ENCODE measurements at places on chromosomes 7 and 10.

DNA sequence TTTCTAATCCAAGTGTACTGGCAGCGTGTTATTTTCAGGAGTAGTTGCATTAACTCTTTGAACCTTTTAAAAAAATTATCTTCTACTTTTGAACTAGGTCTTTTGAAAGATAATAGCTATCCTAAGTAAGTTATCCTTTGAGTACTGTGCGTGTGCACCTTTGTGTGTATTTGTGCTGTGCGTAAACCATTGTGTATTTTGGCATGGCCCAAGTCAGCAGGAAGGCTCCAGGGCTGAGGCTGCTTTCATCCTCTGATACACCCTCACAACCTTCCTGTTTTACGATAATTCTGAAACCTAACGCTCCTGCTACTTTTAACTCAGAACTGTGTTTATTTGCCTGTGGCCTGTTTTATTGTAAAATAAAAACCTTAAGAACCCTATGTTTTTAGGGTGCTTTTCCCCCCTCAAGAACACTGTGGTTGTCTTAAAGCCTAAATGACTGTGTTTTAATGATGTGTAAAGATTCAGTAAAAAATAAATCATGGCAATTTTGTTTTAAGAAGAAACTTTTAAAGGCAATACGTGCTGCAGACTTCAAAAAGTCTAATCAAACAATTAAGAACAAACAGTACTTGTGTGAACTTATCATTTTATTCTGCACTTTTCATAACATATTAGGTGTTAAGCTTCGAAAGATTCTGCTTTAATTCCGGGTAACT, 57.5 kb downstream of the HDAC9 start:
- DNase-seq, result no peak

DNA sequence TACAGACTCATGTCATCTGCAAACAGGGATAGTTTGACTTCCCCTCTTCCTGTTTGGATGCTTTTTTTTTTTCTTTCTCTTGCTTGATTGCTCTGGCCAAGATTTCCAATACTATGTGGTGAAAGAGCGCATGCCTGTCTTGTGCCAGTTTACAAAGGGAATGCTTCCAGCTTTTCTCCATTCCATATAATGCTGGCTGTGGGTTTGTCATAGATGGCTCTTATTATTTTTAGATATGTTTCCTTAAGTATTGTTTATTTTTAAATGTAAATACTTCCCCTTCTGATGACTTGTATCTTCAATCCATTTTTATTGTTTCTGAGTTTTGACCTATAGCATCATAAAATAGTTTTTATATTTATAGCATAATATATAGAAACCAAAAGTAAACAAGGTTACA, 17.9 kb downstream of the FAM237B start:
- no peak for DNase-seq

DNA sequence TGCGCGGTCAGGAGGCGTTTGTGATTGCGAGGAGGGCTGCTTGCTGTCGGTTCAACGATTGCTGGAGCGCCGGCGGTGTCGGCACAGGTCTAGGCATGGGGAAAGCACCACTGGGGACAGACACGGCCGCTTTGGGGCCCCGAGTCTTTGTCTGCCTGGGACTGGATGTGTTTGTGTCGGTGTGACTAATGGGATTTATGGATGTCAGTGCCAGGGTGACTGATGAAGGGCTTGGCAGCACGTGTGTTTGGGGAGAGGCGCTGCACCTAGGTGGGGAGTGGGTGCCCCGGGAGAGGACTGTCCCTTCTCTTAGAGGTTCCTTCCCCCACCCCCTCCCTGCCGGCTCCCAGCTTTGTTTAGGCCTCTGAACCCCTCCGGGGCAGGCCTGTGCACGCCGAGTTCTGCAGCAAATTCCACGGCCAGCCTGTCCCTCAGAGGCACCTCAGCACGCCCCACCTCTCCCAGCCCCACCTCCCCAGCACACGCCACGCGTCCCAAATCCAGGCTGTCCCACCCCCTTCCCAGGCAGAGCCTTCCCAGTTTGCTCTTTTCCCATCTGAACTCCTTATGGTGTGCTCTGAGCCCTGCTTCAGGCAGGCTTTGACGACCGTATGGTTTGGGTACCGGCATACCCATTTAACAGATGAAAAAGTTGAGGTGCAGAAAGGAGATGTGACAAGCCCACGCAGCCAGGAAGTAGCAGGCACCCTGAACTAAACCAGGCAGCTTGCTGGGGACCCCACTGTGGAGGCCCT, 6.4 kb upstream of the TNRC18 start:
- DNase-seq, result no peak

DNA sequence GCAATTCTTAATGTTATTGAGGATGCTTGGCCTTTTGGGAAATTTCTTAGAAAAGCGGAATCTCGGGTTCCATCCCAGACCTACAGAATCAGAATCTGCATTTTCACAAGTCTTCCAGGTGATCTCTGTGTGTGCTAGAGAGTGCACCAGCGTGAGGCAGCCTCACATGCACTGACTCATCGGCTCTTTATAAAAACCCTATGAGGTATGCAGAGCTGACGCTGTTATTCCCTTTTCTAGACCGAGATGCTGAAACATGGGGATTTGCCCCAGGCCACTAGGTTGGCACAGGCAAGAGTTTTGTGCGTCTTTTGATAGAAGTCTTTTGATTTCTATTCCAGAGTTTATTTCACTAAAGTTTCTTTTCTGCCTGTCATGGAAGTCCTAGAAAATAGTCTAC, 61.2 kb downstream of the CDCA7L start:
- DNase-seq, result no peak

- no peak for DNase-seq
Observed at GRCh38 chr7:136496551-136496950, 371.9 kb upstream of the CHRM2 start.

DNA sequence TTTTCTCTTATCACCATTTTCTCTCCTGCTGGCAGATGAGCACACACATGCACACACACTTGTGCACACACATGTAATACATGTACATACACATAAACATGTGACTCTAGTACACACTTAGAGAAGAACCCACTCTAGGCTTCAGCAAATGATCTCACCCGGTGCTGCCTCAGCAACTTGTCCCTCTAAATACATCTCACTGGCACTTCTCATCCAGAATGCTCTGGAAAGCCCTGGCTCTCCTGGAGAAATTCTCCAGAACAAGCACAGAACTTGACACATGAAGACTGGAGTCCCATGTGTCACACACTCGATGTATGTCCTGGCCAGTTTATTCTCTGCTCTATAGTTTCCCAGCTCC, 254.9 kb downstream of the ELMO1 start:
- DNase-seq, result no peak

DNA sequence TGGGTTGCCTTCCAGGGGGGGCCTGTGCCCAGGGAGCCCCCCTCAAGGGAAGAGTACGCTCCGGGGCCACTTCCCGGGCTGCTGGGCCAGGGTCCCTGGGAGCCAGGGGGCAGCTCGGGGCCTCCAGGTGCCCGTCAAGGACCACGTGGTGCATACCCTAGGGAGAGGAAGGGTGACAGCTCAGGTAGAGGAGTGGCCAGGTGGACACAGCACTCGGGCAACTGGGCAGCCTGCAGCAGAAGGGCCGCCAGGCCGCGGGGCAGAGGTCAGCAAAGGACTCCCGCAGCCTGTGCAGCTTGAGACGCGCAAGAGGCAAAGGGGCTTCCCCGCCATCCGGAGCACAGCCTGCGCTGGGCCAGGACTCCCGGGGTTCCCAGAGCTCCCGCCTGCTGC, 26.4 kb downstream of the AP5Z1 start:
- no peak for DNase-seq

GRCh38 chr10:7601023-7601656, 65.6 kb downstream of the ITIH5 start:
- DNase-seq, result no peak

DNA sequence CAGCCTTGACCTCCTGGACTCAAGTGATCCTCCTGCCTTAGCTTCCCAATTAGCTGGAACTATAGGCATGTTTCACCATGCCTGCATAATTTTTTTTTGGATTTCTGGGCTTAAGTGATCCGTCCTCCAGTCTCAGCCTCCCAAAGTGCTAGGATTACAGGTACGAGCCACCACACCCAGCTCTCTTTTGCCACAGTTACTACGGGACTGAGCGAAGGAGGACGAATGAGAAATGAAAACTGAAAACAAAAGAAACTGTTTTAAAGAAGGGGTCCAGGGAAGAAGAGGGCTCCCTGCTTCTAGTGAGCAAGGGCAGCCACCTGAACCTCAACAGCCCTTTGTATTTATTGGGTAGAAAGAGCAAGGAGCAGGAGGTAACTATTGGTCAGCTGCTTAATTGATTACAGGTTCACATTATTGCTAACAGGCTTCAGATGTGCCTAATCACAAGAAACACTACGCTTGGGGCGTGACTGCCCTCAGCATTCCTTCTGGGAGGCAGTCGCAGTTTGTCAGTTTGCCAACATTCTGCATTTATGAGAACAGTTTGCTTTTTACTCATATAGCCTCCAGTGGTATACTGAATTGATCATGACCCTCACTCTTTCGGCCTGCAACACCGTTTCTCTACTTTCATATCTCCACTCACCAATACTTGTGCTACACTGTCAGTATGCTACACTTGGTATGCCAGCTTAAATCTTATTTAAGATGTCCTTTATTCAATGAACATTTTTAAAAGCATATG, 676.8 kb downstream of the DNAJB9 start:
- DNase-seq, result no peak

GRCh38 chr10:60728056-60728455, 50.2 kb upstream of the CDK1 start:
- no peak for DNase-seq

DNA sequence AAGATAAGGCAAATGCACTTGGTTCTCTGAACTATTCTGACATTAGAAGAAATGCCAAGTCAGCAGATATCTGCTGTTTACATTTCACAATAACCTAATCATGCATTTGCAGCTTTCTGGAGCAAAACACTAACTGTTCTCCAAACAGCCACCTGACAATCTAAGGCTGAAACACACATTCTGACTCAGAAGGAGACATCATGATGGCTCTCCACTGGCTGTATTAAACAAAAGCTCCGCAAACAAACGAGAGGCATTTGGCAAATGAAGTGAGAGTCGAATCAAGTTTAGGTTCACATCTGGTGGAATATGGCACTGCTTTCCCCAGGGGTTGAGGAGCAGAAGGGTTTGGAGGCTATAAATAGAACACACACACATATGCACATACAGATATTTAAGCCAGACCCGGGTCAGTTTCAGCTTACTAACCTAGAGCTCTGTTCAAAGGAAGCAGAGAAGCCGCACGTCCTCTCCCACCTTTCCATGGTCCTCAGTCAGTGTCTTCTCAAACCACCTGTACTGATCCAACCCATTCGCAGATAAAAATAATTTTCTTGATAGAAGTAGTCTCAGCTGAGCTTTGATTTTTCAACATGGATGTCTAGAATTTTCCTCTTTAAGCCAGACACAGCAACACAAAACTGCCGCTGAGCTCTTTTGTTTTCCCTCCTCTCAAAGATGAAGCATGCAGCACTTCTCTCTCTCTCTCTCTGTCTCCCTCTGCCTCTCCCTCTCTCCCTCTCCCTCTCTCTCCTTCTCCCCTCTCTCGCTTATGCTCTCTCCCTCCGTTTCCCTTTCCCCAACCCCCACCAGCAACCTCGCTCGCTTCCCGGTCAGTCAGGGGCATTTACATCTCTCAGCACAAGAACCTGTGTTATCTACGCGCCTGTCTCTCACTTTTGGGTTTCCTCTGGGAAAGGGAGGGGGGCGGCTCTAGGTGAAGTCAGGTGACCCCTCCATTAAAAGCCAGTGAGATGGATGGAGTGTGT, 682.8 kb downstream of the MAGI2 start:
- DNase-seq, result no peak

DNA sequence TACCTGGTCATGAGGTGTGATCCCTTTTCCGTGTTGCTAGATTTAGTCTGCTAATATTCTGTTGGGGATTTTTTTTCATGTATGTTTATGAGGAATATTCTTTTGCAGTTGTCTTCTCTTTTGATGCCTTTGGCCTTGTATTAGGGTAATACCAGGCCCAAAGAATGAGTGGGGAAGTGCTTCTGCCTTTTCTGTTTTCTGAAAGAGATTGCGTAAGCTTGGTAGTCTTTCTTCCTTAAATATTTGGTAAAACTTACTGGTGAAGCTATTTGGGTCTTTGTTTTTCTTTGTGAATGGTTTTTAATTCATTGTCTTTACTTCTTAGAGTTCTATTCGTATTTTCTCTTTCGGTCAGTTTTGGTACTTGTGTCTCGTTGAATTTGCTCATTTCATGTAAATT, 51.1 kb downstream of the SHH start:
- no peak for DNase-seq

DNA sequence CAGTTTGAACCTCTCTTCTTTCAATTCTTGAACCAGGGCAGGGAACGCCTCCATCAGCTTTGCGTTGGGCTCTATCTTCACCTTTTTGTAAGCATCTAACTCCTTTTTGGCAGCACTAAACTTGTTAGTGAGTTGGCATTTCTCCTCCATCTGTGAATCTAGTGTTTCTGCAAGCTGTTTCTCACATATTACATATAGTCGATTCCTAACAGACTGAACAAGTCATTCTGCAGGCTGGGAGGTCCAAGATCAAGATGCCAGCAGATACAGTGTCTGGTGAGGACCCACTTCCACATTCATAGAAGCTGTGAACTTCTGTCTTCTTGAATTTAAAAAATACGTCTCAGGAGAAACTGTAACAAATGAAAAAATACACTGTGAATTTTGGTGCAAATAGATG, 539.7 kb downstream of the ANKRD7 start:
- no peak for DNase-seq

GRCh38 chr10:96922978-96923948, 91.2 kb downstream of the LCOR start:
- no peak for DNase-seq

DNA sequence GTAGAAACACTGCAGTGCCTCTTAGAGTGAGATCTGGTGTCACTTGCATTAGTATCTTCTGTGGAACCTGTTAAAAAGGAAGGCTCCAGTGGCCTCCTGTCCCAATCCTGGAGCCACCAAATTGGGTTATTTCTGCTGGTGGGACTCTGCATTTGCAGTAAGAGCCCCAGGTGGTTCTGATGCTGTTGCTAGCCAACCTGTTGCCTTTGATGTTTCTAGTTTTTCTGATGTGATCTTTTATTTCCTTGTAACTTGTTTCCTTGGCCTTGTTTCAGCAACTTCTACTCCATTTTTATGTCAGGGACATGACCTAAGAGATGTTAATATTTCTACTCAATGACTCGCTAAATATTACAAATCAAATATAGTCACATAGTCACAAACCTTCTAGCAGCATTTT, 12.5 kb upstream of the STN1 start:
- no peak for DNase-seq

GRCh38 chr10:89954787-89955566, 253.6 kb downstream of the KIF20B start:
- no peak for DNase-seq

- no peak for DNase-seq
Observed at GRCh38 chr7:94874036-94874785, 33.2 kb upstream of the PPP1R9A start.

GRCh38 chr10:115963848-115964247, 309.2 kb downstream of the GFRA1 start:
- DNase-seq, result no peak

DNA sequence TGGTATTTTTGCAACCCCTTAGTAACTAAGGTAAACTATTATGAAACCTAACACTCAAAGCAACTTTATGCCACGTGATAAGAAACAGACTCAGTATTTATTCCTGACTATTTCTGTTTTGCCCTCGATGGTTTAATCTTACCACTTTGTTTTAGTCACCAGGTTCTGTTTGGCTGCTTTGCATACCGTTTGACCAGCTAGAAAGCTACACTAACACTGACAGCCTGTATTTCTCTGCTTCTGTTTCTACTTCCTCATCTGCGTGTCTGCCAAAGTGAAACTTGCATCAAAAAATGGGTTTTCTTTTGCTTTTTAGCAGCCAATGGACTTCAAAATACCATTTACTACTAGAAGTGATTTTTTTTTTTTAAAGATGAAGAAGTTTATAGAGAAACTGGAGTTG, 802.5 kb downstream of the GRM8 start:
- no peak for DNase-seq

All from cortex of kidney (tissue), 1 donor.